ENCODE measurements at places on chromosomes 4 and X.

- DNase-seq = no peak
Observed at GRCh38 chrX:23332888-23333821, 1.5 kb upstream of the PTCHD1 start.

DNA sequence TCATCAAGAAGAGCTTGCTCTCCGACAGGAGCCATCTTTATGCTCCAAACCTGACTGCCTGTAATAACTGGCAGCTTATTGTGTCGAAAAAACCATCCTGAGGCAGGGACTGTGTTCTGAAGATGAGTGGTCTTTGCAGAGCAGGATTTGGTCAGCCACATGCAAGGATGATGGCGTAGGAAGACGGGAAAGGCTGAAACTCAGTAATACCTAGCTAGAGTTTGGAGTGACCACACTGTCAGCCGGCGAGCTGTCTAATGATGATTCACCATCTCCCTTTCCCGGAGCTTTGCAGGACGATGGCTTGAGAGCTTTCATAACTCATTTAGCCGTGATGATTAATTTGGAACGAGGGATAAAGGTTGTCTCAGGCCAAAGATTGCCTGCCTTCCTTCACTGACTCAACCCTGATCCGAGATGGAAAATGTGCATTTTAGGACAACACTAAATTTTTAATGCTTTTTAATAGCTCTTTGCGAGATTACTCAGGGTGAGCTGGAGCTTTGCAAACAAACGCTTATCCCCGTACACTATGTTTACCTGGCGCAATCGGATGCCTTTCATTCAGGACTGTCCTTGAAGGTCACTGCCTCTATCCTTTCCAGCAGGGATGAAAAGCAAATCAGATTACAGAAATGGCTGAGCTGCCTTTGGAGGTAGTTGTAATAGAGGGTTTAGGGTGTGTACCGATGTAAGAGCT, 288.5 kb downstream of the ASMT start:
- no peak for DNase-seq

- DNase-seq = no peak
Observed at GRCh38 chr4:156775813-156776212, 195.8 kb downstream of the PDGFC start.

DNA sequence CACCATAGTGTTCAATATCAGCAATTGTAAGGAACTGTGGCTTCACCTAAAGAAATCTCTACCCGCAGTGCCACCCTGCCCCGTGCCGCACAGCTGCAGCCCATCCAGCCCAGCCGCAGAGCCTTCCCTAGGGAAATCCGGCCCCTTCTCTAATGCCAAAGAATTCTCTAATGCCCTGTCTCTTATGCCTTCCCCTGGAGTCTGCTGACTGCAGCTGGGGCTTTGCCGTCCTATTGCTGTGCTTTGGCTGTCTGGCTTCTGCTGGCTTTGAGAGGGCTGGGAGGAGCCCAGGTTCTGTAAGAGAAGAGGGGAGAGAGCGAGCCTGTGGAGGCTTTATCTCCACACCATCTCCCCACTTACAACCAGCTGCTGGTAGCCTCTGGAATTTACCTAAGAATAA, 85.9 kb upstream of the HELT start:
- no peak for DNase-seq

DNA sequence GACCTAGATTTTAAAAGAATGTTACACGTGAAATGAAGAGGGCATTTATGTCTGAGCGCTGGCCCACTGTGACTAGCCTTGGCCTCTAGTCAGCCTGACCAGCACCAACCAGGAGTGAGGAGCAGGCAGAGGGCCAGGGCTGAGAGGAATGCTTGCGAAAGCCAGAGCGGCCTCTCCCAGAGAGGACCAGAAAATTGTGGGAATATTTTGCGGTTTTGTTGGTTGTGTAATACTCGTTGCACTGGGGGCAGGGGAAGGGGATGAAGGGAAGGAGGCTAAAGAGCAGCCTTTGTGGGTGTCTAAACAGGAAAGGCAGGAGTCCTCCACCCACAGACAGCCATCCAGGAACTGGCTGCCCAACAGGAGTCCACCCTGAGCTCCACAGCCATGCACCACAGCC, 3.8 kb downstream of the GABRE start:
- DNase-seq = no peak

DNA sequence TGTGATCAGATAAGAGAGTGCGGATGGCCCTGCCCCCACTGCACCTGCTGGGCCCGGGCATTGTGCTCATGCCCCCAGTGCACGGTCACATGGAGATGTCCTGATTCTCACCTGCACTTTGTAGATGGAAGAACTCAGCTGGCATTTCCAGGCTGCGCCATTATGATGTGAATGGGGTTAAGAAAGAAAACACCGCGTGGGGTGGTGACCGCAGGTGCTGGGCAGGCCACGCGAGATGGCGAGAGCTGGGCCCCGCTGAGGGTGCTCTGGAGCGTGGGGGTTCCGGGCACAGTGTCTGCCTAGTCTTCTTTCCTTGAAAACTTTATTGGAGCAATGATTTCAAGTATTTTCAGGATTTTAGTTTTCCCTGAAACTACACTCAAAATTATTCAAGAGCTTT, 17.8 kb upstream of the HGFAC start:
- no peak for DNase-seq

GRCh38 chr4:101835121-101835904, 44.8 kb downstream of the BANK1 start:
- DNase-seq = no peak
